Activated CD8-positive, alpha-beta memory T cell treated with anti-CD3 and anti-CD28 coated beads for 1 hour (primary cell): ENCODE measurements at places on chromosomes 5 and 9.
A peak's percentile ranks its signal among the peaks of the same experiment; 100 is the strongest.

GRCh38 chr5:135196483-135196882, 162.5 kb upstream of the PITX1 start:
- DNase-seq = no peak

GRCh38 chr9:124776954-124777648, at the start of gene OLFML2A:
Gene OLFML2A, plus strand, starts transcription at chr9:124777133. Its CDS starts 138 bp downstream, at chr9:124777271.
- DNase-seq = no peak

GRCh38 chr9:133821601-133822429, 83.7 kb upstream of the SARDH start:
- no peak for DNase-seq

- no peak for DNase-seq
Observed at GRCh38 chr9:18865542-18865941, 167.5 kb downstream of the SAXO1 start.

DNA sequence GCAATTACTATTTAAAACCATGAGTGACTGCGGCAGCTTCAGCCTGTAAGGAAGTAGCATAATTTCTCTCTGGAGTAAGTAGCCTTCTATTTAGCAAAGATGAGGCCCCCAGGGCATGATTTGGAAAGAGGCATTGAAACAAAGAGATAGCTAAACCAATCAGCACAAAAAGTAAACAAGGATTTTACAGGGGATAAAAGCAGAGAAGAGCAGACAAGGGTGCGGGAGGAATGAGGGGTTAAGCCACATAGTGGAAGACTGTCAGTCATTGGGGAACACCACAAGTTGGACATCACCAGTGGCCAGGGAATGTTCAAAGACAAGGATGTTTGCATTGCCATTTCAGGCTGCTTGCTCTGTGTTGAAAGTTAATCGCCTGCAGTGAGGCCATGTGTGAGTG, 24.0 kb upstream of the C5orf63 start:
- DNase-seq = no peak

DNA sequence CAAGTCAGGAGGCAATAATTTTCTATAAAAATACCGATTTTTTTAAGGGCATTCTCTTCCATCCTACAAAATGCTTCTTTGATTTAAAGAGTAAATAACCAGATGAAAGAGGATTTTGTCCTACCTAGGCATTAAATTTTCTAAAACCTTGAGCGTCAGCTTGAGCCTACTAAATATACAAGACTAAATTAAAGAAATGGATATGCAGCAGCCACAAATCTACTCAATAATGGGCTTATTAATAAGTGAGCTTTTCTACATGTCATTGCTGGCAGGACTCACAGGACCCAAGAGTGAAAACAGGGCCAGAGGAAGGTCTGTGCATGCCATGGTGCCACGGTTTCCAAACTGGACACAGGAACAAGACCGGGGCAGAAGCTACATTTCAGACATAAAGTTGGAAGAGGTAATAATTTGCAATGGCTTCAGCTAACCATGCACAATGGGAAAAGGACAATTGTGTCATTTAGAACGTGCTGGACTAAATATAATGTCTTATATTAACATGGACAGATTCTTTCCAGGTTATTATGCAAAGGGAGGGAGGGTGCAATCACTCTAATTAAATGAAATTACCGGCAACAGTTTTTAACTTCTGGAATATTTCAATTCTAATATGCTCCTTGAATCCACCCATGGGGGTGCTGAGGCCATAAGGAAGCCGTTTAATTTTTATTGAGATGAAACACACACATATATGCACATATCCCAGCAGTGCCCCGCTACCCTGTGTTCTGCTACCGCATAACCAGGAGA, 5.2 kb downstream of the WHRN start:
- DNase-seq = no peak

GRCh38 chr9:127633216-127633862, 21.3 kb downstream of the STXBP1 start:
- no peak for DNase-seq

DNA sequence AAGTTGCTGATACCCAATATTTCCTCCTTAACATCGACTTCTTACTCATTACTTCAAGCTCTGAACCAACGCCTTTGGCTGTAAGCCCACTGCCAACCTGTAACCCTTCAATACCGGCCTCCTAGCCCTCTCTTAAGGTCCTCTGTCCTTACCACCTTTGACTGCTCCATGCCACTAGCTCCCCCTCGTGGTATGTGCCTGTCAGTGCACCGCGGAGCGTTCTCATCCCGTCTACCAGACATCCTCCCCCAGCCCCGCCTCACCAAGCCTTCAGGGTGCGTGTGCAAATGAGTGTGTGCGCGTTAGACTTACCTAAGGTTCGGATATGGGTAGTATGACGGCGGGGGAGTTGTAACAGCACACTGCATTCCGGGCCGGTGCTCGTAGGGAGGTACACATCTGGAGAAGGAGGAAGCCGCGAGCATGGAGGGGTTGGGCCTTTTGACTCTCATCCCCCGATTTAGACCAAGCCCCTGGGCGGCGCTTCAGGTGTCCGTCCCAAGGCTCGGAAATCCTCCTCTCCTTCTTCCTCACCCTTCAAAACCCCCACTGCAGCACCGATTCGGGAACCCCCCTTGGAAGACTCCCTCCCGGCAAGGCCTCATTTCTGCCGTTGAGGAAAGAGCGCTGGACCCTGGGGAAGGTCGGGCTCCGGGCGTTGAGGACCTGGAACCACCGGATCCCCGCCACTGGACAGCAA, 2.8 kb upstream of the MYORG start:
- peak; percentile 76 for DNase-seq

GRCh38 chr9:5999443-6000101, 15.9 kb downstream of the RANBP6 start:
- no peak for DNase-seq

- DNase-seq = no peak
Observed at GRCh38 chr5:181217111-181217802, 5.8 kb upstream of the TRIM41 start.

DNA sequence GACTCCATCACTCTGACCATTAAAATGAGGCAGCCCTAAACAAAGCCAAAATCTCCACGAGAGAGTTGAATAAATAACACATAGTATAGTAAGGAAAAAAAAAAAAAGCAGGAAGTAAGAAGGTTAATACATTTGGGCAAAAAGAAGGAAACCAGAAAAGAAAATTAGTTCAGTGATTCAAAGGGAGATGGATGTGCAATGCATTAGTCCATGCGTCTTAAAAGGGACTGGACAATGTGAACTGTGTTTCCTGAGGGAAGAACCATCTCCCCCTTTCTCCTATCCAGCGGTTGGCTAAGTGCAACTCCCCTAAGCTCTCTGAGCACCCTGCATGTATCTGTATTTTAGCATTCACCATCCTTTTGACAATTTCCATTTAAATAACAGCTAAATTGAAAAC, 1.4 kb downstream of the ANKRA2 start:
- no peak for DNase-seq

GRCh38 chr5:27034565-27034964, 3.8 kb downstream of the CDH9 start:
- DNase-seq = no peak

DNA sequence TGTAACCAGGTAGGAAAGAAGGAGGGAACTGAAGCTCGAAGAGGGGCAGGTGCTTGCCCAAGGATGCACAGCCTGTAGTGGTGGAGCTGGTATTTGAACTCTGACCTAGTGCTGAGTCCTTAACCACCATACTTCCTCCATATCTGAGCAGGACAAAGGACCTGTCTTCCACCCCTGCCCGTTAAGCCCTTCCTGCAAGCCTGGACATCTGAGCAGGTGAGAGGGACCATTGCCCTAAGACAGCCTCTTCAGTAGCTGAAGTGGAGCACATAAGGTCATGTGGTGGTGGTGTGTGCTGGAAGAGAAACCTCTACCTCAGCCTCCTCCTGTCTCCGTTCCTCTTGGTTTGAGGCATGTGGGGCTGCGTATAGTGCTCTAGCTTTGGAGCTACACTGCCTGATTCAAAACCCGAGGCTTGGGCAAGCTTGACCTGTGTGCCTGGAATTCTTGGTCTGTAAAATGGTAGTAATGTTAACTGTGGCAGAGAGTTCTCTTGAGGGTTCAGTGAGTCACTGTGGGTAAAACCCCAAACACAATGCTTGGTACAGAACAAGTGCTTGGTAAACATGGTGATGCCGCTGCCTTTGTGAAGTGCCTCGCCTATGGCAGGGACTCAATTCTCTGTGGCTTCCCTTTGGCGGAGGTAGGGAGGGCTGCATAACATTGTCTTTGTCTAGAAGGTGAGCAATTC, 7.4 kb downstream of the GALNT10 start:
- peak; percentile 37 for DNase-seq

GRCh38 chr5:143495821-143496275, 92.4 kb upstream of the NR3C1 start:
- DNase-seq = no peak

DNA sequence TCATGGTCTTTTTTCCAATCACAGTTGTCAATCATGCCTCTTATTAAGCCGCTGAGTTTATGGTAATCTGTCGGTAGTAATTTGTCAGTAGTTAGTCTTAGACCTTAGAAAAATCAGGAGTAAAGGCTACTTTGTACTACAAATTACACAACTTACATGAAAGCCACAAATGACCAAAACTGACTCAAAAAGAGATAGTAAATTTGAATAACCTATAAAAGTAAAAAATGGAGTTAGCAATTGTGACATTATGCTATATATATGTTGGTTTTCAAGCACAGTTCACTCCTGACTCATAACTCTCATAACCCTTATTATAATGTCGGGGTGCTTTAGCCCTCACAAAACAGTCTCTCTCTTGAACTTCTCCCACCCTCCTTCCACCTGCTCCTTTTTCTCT, 251.8 kb downstream of the ROR2 start:
- DNase-seq = no peak

- no peak for DNase-seq
Observed at GRCh38 chr5:57831090-57831489, 348.5 kb upstream of the ACTBL2 start.

DNA sequence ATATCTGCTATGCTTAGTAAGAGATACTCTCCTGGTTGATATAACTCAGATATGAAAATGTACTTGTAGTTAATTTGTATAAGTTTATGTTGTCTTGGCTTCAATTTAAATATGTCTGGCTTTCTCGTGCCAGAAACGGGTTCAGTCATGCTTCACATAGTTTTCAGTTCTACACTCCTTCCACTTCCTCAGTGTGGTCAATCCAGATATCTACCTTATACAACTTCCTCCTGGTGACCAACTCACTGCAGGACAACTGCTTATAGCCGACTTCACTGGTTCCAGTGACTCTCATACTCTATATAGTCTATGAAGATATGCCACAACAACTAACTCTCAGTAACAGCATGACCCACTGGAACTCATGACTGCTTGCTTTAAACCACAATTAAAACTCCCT, 690.4 kb downstream of the SLCO4C1 start:
- DNase-seq = no peak

- no peak for DNase-seq
Observed at GRCh38 chr5:81428861-81429260, 34.9 kb upstream of the ACOT12 start.

- DNase-seq = no peak
Observed at GRCh38 chr5:45847877-45848276, 151.7 kb upstream of the HCN1 start.

GRCh38 chr5:58985759-58986158, 402.9 kb downstream of the RAB3C start:
- no peak for DNase-seq

DNA sequence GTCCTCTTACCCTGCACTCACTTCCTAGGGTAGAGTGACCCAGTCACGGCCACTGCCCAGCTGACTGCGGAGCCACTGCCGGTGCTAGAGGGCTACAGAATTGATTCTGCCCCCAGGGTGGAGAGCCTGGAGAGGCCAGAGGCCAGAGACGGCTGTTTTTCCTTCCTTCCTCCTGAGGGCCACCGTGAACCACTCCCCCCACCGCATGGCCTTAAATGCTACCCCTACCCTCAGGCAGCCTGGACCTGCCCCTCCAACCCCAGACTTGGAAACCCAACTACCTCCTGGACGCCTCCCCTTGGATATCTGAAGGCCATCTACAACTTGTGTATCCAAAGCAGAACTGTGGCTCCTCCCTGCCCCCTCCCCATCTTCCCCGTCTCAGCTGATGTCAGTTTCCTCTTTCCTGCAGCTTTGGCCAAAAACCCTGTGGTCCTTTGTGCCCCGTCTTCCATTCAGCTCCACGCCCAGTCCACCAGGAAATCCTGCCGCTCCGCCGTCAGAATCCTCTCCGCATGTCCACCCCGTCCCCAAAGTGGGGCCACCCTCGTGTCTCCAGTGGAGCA, 16.3 kb downstream of the SH2D3C start:
- DNase-seq = no peak

- no peak for DNase-seq
Observed at GRCh38 chr5:158142156-158142555, 283.2 kb upstream of the CLINT1 start.

GRCh38 chr9:31759703-31760102, 624.7 kb upstream of the ACO1 start:
- no peak for DNase-seq

GRCh38 chr5:120808135-120808534, 344.0 kb downstream of the PRR16 start:
- DNase-seq = no peak

DNA sequence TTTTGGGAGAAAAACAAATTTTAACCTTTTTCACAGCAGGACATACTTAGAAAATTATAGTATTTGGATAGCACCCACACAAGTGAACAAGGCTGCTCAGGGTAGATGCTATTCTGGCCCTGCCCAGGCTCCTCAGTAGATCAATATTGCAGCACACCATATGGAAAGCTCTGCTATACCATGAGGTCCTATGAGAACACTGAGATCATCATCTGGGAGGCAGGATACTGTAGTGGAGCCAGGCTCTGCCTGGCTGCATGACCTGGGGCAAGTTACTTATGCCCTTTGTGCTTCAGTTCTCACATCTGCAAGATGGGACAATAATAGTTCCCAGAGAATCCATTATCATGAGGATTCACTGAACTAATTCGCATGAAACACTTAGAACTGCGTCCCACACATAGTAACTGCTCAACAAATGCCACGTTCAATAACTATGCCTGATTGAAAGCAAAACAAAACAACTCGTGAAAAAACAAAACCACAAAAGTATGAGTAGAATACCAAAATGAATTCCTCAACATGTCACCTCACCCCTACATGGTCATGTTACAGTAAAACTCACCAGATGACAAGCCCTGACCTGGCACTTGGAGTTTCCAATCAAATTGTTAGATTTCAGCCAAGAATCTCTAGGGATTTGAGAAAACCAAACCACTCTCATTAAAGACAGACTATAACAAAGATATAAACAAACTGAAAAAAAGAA, 31.9 kb downstream of the ARSB start:
- no peak for DNase-seq

- DNase-seq = no peak
Observed at GRCh38 chr5:52811067-52811749, 23.5 kb downstream of the ITGA1 start.

DNA sequence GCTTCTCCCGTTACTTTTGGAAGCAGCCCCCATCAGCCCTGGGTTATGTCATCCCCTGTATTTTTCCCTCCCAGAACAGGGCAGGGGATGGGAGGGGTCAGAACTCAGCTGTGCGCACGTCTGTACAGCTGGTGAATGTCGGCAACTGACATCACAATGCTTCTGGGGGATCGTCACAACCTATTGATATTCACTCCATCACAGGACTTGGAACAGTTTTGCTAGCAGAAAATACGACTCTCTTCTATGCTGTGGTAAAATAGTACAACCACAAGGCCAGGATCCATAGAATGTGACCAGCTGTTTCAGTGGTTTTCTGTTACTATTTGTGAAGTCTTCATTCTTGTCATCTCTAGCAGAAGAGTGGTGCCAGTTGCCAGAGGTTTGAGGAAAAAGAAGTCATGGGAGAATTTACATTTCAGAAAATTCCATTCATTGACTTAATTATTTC, 77.1 kb upstream of the KLF4 start:
- no peak for DNase-seq
